ENCODE measurements at places on chromosomes 3 and 15.
A peak's percentile ranks its signal among the peaks of the same experiment; 100 is the strongest.

GRCh38 chr3:54159917-54160316 lies 37.6 kb downstream of the CACNA2D3 start:
- DNase-seq: no peak

GRCh38 chr3:162014284-162014683 lies 517.7 kb downstream of the OTOL1 start:
- no peak for DNase-seq

- no peak for DNase-seq
Observed at GRCh38 chr15:77040673-77041072, 30.2 kb downstream of the TSPAN3 start.

DNA sequence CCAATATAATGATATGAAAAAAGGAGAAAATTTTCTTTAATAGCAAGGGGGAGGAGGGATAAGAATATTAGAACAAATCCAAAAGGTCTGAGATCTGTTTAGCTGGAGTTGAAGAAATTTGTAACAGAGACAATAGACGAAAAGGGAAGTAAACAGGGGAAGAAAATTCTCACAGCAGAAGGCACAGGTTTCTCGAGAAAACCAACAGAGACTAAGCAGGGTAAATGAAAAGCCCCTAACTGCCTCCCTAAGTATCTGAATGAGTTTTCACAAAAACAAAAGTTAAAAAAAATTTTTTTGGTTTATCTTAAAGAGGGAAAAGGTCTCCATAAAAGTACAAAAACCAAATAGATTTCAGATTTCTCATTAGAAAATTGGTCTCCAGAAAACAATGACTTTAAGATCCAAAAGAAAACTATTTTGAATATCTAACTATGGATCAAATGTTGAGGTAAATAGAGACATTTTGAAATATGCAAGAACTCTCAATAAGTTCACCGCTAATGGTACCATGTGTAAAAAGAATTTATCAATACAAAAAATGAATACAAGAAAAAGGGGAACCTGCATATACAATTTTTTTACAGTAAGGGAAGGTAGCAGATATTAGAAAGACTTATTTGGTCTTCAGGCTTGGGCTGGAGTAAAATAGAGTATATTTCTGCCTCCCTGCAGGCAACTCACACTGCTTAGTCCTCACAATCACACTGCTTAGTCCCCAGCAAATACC lies 23.9 kb upstream of the NEK10 start:
- no peak for DNase-seq

GRCh38 chr15:69834761-69835160 lies 263.0 kb downstream of the TLE3 start:
- DNase-seq: no peak

DNA sequence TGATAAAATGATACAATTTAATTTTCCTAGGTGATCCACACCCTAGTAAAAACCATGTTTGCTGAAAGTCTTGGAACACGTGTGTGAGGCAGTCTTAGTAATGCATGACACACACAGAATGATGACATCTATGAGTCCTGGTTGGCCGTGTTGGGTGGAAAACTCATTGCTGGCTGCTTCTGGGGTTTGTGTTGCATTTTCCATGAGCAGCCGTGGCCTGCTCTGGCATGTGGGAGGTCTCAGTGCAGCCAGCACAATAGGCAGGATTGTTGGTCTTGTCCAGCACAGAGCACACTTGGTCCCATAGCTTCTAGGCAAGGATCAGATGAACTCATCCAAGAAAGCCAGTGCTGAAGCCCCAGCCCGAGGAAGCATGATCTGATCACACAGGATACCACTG lies 172.8 kb upstream of the UBE3A start:
- DNase-seq: no peak

- no peak for DNase-seq
Observed at GRCh38 chr3:72338942-72339669, 509.1 kb downstream of the SHQ1 start.

- DNase-seq: peak; percentile 39
Observed at GRCh38 chr3:125141596-125142419, 70.7 kb downstream of the SLC12A8 start.

- DNase-seq: no peak
Observed at GRCh38 chr3:41690766-41691563, 270.9 kb downstream of the ULK4 start.

GRCh38 chr15:78740904-78741274 lies 70.4 kb downstream of the ADAMTS7 start:
- DNase-seq: no peak

DNA sequence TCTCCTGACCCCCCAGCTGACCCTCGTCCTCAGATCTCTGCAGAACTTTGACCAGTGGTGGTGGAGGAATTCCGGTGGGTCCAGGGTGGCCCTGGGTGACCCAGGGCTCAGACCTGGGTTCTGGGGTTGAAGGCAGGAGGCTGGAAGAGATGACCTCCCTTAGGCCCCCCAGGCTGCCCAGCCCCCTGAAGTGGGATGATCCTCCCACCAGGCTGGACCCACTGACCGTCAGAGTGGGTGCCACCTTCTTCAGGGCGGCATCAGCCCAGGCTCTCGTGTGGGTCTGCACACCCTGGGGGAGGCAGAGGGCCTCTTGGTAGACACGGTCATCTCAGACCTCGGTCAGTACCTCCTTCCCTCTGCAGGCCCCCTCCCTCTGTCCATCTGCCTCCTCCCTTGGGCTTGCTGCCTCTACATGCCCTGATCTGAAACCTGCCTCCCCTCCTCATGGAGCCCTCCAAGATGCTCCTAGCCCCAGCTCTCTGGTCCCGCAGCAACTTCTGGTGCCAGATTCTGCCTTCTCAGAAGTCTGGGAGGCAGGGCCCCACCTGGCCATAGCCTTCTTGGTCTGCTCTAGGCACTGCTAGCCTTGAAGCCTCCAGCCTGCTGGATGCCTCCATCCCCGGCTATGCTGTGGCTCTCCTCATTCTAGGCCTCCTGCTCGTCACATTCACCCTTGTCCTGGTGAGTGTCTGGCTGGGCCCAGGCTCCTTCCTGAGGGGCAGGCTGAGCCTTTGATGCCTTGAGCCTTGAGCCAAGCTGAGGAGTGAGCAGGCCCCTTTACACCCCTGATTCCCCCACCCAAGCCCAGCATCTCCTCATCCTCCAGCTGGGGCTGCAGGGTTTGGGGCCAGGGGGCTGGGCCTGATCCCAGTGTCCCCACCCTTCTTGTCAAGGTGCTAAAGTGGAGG lies 49.1 kb upstream of the CSPG4 start:
- no peak for DNase-seq

GRCh38 chr3:38404286-38404685 lies 49.4 kb upstream of the ACVR2B start:
- DNase-seq: no peak

DNA sequence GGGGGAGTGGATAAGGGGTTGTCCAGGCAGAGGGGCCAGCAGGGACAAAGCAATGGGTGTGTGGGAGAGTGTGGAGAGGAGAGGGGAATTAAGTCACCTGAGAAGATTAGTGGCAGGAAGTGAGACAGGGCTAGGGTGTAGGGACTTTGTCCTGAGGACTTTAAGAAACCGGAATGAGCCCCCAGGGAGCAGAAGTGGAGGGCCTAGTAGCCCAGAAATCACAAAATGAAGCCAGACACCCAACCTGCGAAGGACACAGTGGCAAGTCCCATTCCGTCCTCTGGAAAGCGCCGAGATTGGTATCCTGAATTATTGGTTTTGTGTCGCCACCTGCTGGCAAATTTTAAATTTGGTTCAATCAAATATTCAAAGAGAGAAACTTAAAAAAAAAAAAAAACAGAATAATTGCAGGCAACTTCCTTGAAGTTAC lies 78.0 kb upstream of the SLC25A36 start:
- DNase-seq: no peak

Data from stimulated activated CD4-positive, alpha-beta T cell treated with anti-CD3 and anti-CD28 coated beads, TNF-alpha, amount 100 ng/mL, for 1 hour (primary cell).